MCF 10A (cell line): ENCODE measurements at places on chromosomes 7 and 10. TPM values are rescaled to one million over a fixed set of nuclear protein-coding genes. Genes with fewer than 3 reads are reported as not detected.

GRCh38 chr7:17530244-17530643 lies 231.8 kb downstream of the AHR start:
- DNase-seq: no peak

DNA sequence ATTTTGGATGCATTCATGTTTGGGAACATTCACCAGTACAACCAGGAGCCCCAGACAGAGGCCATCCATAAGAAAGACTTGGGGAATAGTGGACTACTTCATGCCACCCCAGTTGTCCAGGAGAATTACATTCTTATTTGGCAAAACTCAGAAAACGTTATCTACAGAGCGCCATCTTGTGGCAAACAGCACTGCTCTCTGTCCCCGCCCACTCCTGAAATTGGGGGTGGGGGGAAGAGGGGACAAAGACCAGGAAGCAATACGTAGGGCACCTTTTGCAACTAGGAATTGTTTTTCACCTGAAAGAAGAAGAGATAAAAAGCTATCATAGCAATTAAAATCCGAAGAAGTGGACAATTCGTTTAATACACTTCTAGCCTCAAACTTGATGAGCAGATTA lies 134.6 kb upstream of the MGMT start:
- peak; percentile 66 for DNase-seq

Gene GTF2IRD2
- 13.4 and 16.1 TPM in 2 replicates for total RNA-seq

Gene NPY
- total RNA-seq: not detected in 2 replicates
